Fibroblast of skin of right quadriceps (primary cell): ENCODE measurements at places on chromosomes 6 and 20.

DNA sequence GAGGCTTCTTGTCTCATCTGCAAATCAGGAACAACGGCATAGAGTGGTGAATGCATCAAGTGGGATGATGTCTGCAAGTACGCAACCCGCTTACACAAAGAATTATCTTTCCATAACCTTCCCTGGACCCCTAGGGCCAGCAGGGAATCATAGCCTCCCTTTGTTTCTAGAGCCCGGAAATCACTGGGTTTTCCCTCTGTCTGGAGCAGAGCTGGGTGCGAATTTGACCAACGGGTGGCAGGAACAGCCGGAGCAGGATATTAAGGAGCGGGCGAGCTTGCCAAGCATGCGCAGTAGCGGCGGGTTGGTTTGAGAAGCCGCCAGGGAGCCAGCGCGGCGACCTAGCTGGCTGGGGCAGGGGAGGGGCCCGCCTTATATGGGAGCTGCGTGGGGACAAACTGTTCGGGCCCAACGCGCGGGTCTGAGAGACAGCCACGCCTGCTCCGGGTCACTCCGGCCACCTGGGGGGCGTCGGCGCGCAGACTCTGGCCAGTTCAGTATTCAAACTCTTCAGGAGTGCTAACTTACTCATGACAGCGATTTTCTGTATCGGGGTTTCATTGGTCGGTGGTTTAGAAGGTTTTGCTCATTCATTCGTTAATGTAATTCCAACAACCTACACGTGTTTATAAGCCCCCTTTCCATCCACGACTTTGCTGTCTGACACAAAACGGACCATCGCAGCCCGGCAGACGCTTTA lies 1.6 kb upstream of the KIF16B start:
- DNase-seq: peak; percentile 71

DNA sequence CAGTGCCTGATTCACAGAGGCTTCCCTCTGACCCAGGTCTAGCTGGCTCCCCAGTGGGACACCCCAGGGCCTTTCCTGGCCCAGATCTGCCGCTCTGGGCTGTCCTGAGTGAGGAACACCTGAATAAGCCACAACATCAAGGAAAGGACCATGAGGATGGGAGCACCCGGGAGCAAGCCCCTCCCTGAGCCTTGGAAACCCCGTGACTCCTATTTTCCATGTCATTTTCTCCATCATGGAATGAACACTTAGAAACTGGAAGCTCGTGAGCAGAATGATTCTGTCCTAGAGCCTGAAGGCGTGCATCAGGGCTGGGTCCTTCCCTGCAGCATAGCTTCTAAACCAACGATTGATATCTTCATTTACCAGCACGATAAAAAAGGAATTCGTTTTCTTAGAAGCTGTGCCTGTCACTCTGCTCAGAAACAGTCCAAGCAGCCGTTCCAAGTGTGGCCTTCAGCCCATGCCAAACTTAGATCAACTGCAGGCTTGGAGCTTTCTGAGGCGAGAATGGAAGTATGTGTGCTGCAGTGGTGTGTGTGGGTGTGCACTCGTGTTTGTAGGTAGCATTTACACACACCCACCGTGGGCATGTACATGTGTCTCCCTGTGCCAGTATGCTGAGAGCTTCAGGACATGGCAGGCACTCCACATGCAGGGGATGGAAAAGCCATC lies 83.2 kb upstream of the FOXC1 start:
- no peak for DNase-seq

GRCh38 chr6:93300661-93301060 lies 118.7 kb downstream of the EPHA7 start:
- no peak for DNase-seq

GRCh38 chr6:21556511-21556910 lies 37.0 kb upstream of the SOX4 start:
- no peak for DNase-seq

- no peak for DNase-seq
These were observed 22.1 kb downstream of the SLC35A1 start for GRCh38 chr6:87494761-87495422.

DNA sequence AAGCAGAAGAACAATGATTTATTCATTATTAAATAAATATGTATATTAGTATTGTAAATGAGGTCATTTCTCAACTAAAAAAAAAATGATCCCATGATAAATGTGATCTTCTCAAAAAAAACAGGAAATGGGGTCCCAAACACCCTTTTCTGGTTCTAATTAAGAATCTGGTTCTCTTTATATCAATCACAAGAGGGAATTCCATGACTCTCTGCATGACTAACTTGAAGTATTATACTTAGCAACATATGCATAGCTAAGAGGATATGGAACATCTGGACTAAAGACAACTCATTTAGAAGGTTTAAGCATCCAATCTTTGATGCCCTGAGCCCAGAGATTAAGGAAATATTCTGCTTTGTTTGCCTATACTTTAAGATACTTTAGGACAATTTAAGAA lies 89.7 kb upstream of the EMILIN3 start:
- peak; percentile 78 for DNase-seq

GRCh38 chr6:116463301-116463700 lies 2.1 kb downstream of the CALHM6 start:
- DNase-seq: no peak

GRCh38 chr6:109048670-109049415 lies 45.8 kb downstream of the SESN1 start:
- peak; percentile 43 for DNase-seq

DNA sequence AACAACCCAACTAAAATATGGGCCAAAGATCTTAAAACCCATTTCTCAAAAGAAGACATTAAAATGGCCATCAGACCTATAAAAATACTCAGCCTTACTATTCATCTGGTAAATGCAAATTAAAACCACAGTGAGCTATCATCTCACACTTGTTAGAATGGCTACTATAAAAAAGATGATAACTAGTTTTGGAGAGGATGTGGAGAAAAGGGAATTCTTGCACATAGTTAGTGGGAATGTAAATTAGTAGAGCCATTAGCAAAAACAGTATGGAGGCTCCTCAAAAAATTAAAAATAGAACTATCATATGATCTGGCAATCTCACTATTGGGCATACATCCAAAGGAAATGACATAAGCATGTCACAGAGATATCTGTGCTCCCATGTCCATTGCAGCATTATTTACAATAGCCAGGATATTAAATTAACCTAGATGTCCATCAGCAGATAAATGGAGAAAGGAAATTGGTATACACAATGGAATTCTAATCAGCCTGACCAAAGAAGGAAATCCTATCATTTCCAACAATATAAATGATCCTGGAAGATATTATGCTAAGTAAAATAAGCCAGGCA lies 2.9 kb downstream of the SIRPB1 start:
- DNase-seq: no peak

DNA sequence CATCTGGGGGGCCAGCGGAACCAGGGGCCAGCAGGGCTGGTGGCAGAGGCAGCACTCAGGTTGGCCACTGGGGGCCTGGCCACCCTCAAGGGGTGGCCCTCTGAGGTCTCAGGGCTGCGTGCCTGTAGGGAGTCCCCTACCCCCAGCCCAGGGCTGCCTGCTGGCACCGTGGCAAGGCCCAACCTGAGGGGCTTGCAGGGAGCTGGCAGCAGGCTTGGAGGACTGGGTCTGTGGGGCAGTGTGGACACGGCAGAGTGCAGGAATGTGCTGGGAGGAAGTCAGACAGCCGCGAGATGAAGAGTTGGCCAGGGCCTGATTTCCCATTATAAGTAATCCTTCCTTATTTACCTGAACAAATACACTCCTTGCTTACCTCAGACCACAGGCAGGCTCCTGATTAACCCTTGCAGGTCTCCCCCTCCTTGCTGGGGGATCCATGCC lies at the start of gene SPDEF:
Gene SPDEF, minus strand, starts transcription at position 299 of the 441 bp plus-strand sequence. CDS start 11,874 bp downstream, outside the sequence.
- no peak for DNase-seq

DNA sequence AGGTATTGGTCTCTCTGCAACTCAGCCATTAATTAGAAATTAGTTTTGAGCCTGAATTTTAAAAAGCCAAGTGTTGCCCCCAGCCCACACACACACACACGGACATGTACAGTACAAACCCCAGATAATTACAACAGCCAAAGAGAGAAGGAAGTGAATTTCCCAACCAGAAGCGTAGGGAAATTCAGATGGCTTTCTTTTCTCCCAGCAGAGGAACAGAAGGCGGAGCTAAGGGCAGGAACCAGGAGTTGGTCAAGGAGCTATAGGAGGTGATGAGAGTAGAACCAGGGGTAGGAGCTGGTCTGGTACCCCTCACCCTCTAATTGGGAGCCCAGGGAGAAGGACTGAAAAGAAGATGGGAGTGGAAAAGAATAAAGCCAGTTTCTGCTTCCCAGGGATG lies 3.9 kb upstream of the ZBTB9 start:
- DNase-seq: no peak

DNA sequence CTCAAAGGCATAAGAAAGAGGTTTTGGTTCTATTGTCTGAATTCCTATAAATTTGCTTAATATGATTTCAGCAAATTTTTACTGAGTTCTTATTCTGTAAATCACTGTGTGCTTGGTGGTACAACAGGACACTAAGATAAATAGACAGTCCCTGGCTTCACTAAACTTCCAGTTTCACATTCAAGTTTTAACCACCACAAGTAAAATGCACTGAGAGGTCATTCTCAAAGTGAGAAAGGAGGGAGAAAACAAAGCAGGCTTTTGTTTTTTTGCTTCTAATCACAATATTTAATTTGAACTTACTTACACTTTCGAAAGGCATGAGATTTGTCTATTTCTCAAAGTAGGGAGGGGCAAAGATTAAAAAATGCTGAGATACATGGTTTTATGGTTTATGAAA lies 445.7 kb downstream of the CDC5L start:
- no peak for DNase-seq

DNA sequence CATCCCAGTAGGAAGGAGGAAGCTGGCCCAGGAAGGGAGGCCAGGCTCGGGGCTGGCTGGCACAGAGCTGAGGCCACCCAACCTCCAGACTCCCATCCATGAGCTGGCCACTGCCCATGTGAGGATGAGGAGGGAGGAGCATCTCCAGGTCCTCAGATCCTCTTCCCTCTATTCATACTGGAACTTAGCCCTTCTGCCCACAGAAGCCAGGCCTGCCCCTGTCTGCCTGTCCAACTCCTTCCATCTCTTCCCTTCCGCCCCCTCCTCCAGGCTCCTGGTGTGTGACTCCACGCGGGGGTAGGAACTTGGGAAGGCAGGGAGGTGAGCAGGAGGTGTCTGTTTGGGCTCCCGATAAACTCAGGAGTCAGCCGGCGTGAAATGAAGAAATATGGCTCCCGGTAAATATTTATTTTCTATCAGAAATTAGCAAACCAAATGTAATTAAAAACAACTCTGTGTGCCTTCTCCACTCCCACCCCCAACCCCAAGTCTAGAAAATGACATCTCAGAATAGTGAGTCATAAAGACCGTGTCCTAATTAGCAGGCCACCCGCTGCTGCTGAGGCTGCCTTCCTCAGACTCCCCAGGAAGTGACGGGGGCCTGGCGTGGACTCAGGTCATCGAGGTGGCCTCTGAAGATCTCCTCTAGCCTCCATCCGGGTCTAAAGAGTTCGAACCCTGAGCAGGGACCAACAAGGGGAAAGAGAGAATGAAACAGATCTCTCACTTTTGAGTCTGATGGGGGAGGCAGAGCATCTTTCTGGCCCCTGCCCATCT lies 81.9 kb downstream of the MDGA1 start:
- DNase-seq: peak; percentile 80

GRCh38 chr20:60035-60918 lies 27.2 kb upstream of the DEFB125 start:
- no peak for DNase-seq

- DNase-seq: no peak
These were observed 4.7 kb downstream of the DXO start for GRCh38 chr6:31966997-31967925.

DNA sequence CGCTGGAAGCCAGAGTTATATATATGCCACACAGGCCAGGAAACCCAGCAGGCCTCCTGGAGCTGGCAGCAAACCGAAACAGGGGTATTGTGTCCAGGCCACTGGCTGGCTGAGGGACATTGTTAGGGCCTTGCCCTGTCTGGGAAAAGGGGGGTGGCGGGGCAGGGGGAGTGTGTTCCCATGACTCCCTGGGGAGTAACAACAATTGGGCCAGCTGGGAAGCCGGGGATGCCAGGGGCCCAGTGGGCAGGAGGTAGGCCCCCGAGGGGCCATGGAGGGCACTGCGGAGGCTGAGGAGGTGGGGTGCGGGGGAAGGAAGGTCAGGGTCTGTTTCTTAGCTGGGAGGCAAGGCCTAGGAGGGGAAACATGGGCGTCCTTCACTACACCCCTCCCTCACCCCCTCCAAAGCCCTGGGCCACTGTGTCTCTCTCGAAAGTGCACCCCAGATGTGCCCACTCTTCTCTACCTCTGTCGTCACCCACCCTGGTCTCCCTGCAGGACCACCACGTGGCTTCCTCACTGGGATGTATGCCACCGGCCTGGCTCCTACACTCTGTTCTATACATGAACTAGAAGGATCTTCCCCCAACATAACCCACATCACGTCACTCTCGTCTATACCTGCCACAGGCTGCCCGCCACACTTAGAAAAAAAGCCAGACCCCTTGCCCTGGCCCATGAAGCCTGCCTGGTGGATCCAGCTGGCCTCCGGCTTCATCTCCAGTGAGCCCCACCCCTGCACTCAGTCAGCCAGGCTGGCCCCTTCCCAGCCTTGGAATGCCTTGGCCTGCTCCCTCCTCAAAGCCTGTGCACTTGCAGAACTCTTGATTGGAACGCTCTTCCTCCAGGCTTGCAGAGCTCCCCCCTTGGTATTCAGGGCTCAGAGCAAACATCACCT lies 7.8 kb upstream of the E2F1 start:
- DNase-seq: no peak

DNA sequence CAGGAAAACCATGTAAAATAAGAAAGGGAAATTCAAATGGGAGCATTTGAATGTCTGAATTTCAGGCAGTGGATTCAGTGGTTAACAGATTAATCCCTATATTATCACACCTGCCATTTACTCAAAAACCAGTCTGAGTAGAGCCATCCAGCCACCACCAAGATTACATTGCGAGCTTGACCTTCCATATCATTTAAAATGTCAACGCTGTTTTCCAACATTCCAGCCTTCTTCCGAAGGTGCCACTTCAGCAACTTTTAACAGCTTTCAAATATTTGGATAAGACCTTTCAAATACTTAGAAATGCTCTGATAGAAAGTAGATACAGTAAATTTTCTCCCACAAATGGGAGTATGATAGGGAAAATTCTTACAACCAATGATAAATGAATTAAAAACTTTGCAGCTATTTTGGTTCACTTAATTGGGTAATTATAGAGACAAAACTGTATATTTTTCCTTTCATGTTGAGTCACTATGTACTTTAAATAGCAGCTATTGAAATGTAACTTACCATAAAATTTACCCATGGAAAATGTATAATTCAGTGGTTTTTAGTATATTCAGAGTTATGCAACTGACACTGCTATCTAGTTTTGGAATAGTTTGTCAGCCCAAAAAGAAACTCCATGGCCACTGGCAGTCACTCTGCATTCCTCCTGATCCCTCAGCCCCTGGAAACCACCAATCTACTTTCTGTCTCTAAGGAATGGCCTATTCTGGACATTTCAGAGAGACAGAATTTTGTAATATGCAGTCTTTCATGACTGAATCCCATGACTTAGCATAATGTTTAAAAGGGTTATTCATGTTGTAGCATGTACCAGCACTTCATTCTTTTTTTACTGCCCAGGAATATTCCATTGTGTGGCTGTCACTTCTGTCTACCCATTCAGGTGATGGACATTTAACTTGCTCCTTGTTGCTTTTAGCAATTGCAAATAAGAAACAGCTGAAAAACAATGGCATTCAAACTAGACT lies 21.5 kb downstream of the EZR start:
- DNase-seq: peak; percentile 90
